ENCODE measurements at places on chromosomes 6 and 20.
A peak's percentile ranks its signal among the peaks of the same experiment; 100 is the strongest.

DNA sequence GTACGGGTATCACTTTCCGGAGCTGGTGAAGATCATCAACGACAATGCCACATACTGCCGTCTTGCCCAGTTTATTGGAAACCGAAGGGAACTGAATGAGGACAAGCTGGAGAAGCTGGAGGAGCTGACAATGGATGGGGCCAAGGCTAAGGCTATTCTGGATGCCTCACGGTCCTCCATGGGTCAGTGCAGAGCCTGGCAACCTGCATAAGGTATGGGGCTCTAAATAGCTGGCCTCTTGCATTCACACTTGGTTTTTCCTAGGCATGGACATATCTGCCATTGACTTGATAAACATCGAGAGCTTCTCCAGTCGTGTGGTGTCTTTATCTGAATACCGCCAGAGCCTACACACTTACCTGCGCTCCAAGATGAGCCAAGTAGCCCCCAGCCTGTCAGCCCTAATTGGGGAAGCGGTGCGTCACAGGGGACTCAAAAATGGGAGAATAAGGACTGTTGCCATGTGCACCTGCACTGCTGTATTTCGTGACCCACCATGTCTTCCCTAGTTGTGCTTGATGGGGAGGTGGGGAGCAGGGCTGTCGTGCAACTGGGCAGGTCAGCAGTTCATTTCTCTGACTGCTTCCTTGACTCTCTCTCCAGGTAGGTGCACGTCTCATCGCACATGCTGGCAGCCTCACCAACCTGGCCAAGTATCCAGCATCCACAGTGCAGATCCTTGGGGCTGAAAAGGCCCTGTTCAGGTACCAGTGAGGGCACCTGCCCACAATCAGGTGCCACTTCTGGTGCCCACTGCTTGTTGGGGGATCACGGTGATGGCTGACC is 3.1 kb downstream of the NOP56 start:
- DNase-seq, result no peak

DNA sequence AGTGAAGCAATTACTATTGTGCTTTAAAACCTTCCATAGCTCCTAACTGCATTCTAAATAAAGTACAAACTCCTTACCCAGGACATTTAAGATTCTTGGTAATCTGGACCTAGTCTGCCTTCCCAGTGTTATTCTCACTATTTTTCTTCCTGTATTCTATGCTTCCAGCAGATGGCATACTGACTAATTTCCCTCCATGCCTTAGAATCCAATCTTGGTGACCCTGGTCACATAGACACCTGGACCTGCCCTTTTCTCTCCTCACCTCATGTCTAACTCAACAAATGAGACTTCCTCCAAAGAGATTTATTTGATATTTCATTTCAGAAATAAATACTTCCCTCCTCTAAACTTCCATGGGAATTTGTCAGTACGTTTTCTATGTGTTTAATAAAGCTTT is 25.8 kb downstream of the ROS1 start:
- no peak for DNase-seq

DNA sequence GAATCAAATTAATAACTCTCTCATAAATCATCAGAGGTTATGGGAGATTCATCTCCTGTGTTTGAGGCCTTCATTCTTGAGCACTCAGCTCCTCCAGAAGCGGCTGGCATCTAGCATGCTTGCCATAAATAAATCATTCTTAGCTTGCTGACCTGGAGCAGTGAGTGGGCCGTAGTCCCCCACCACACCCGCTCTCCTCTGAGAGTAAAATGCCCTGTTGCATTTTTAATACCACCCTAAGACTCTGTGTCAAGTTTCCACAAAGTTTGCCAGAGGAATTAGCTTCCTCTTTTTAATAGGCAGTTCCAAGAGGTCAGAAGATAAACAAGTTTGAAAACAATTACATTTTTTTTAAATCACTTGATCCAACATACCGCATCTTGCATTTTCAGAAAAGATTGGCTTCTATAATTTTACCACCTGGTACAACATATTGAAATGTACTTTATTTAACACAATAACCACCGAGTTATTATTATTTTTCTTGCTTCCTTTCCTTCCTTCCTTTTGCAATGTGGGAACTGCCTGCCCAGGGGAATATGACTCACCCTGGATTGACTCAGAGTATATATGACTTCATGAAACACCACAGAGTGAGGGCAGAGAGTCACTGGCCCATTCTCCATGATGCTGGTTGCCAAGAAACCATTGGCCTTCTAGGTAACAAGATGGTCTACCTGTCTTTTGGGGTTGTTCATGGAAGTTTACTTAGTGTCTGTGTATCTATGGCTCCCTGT is 29.4 kb upstream of the CLIC5 start:
- DNase-seq, result peak; percentile 85

DNA sequence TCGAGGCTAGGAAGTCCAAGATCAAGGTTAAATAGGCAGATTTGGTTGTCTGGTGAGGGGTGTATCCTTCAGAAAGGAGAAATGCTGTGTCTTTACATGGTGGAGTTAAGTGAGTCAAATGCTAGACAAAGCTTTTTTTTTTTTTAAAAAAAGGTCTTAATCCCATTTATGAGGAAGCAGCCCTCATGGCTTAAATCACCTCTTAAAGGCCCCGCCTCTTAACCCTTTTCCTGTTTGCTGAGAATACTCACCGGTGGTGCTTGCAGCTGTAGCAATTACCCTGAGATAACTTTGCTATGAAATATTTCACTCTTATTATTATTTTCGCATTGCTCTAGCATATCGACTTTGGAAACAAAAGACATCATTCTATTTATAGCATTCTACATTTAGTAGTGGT is 30.8 kb downstream of the FBXO30 start:
- no peak for DNase-seq

DNA sequence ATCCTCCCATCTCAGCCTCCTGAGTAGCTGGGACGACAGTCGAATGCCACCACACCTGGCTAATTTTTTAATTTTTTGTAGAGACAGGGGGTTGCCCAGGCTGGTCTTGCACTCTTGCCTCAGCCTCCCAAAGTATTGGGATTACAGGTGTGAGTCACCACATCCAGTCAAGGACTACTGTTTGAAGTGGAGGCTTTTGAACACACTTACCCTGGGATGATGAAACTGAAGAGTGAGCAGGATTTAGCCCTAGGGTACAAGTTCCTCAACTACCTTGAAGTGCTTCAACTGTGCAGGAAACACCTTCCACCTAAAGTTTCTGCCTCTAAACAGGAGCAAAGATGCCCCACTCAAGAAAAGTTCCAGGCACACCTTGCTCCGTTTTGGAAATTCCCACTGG is 15.7 kb upstream of the PARD6B start:
- no peak for DNase-seq

DNA sequence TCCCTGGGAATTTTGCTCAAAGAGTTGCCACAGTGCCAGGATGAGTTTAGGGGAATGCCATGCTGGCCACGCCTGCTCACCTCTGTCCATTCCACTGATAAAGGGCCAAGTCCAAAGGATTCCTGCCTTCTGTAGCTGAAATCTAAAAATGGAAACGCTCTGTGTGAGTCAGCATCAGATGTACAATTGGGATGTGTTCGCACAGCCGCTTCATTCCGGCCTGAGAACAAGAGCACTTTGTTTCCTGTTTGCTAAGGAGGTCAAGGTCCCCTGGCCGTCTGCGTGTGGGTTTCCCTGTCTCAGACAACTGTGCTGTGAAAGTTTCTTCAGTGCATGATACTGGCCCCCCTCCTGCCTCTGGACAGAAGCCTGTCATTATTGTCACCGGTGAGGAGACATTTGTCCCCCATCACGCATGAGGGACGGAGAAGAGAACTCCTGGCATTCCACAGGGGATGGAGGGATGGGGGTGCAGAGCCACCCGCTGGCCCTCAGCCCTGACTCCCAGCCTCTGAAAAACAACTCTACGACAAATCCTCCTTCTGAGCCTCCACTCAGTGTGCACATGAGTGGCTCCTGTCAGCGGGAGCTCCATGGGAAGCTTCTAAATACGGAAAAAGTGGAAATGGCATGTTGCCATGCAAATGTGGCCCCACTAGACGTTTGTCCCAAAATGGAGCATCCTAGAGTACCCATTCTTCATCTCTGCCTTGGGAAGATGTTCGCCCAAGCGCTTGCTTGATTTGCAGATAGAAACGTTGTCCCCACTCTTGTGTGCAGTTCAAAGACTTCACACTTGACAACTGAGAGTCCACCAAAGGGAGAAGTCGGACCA is 143.5 kb upstream of the AFDN start:
- peak; percentile 19 for DNase-seq

GRCh38 chr6:37669306-37669705 is 28.4 kb downstream of the MDGA1 start:
- DNase-seq, result no peak

DNA sequence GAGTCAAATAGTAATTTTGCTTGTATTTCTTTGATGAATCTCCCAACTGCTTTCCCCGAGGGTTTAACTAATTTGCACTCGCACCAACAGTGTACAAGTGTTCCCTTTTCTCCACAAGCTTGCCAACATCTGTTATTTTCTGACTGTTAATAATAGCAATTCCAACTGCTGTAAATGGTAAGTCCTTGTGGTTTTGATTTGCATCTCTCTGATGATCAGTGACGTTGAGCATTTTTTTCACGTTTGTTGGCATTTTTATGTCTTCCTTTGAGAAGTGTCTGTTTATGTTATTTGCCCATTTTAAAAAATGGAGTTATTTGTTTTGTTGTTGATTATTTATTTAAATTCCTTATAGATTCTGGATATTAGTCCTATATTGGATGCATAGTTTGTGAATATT is 399.8 kb upstream of the MAN1A1 start:
- peak; percentile 33 for DNase-seq

- peak; percentile 45 for DNase-seq
Observed at GRCh38 chr6:145012039-145012662, 723.2 kb downstream of the EPM2A start.

DNA sequence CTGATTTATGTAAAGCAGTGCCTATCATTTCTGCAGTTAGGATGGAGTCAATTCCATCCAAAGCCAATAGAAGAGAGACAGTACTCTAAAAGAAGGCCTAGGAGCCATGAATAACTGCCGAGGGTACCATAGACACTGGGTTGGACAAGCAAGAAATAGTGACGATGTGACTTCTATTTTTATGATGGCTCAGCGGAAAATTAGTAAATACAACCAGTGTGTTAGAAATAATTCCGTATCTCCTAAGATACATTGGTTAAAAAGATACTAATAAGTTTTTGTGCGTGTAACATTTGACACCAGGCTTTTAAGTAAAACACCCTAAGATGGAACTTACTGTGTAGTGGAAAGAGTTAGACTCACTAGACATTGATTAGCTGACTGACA is 45.6 kb upstream of the MOXD1 start:
- DNase-seq, result no peak

- DNase-seq, result no peak
Observed at GRCh38 chr6:118881440-118882313, 12.3 kb upstream of the ASF1A start.

GRCh38 chr20:23691675-23692074 is 2.8 kb upstream of the CST4 start:
- no peak for DNase-seq

- DNase-seq, result no peak
Observed at GRCh38 chr20:20321134-20321533, 46.8 kb upstream of the INSM1 start.

DNA sequence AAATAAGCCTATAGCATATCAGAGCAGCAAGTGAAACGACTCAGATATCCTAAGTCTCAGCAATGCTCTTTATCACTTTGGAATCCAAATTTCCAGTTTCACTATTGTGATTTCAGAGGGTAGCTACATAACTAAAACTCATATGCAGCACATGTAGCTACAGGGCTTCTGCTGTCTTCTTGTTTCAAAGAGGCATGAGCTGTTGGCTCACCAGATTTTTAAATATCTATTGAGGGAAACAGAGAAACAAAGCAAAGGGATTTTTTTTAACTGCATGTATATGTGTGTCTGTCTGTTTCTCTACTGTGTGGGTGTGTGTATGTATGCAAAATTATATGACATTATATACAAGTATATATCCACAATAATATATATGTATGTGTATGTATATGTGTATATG is 258.4 kb downstream of the HDGFL1 start:
- DNase-seq, result peak; percentile 28

DNA sequence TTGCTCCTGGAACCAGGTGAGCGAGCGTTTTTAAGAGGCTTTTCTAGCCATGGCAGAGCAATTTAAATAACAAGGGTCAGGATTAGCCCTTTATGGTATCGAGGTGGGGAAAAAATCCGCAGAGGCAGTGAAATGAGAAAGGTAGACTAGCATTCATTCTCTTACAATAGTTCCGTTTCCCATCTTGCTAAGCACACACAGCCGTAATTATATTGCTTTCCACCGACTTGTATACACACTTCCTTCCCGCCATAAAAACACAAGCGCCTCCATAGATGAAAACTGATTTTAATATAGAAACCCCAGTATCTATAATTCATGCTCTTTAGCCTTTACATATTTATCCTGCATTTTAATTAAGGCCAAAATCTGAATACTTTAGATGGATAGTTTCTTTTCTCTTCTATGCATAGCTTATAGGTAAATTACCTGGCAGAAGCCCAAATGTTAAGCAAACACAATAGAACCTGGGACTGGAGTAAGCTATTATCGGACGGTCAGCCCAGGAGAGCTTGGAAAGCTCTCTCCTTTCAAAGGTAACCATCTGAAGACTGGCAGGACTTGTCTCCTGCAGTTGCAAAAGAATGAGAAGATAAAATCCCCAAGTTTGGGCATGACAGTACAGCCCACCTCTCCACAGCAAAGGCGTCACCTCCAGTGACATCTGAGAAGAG is 90.9 kb upstream of the MC3R start:
- DNase-seq, result no peak

GRCh38 chr20:51591871-51592270 is 49.4 kb upstream of the NFATC2 start:
- DNase-seq, result no peak

DNA sequence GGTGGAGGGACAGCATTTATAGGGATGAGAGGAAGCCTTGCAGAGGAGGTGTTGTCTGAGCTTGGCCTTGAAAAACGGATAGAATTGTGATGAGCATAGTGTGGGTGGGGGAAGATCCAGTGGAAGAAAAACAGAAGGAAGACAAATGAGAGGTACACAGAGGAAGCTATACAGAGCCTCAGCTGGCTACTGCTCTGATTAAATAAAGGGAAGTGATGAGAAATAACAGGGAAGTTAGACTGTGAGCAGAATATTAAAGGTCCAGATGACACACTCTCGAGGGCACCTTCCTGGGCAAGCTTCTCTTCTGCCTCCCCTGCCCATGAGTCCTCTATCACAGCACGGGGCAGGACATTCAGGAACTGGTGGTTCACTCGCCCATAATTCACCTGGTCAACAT is 182.3 kb downstream of the KIF16B start:
- DNase-seq, result no peak

- no peak for DNase-seq
Observed at GRCh38 chr6:37861452-37861851, 41.9 kb downstream of the ZFAND3 start.

GRCh38 chr6:128174724-128175123 is 273.9 kb upstream of the THEMIS start:
- no peak for DNase-seq

- DNase-seq, result no peak
Observed at GRCh38 chr6:2102316-2102883, 143.0 kb downstream of the GMDS start.

GRCh38 chr6:36277946-36278470 is 8.1 kb downstream of the PNPLA1 start:
- DNase-seq, result no peak
